ENCODE measurements at places on chromosomes 12 and 14.

DNA sequence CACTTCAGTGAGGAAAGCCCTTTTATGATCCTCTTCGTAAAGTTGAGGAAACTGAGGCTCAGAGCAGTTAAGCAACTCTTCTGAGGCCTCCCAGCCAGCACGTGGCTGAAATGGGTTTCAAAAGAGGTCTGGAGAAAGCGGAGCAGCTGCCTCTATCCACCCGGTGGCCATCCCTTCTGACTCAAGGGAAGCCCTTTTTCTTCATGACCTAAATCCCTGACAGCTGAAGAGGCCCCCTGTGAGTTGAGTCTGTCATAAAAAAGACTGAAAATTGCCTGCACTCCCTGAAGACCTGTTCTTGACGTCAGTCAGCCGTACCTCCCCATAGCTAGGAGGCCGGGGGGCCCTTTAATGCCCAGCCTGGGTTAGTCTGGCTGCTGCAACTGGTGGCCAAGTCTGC is 10.7 kb downstream of the CMKLR1 start:
- no peak for DNase-seq

DNA sequence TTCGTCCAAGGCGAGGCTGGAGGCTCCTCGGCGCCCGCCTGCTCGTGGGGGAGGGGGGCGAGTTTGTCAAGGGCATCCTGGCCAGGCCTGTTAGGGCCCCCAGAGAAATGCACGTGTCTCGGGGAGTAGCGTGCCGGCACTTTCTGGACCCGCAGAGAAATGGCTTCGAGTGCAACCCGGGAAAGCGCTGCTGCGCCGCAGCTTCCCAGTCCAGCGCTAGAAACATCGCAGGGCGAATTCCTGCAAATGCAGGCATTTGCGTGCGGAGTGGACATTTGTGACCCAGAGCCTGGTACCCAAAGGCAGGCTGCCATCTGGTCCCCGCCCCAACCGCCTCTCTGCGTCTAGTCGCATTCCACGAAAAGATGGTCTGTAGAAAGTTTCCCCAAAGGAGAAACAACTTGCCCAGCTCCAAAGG is 756 bp downstream of the LGR5 start:
- DNase-seq = no peak

DNA sequence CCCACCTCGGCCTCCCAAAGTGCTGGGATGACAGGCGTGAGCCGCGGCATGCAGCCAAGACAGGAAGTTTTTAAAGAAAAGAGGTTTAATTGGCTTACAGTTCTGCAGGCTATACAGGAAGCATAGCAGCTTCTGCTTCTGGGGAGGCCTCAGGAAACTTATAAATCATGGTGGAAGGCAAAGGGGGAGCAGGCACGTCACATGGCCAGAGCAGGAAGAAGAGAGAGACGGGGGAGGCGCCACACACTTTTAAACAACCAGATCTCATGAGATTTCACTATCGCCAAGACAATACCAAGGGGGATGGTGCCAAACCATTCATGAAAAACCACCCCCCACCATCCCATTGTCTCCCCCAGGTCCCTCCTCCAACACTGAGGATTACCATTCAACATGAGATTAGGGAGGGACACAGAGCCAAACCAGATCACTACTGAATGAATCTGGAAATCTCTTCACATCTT is 14.1 kb downstream of the CCDC63 start:
- no peak for DNase-seq

DNA sequence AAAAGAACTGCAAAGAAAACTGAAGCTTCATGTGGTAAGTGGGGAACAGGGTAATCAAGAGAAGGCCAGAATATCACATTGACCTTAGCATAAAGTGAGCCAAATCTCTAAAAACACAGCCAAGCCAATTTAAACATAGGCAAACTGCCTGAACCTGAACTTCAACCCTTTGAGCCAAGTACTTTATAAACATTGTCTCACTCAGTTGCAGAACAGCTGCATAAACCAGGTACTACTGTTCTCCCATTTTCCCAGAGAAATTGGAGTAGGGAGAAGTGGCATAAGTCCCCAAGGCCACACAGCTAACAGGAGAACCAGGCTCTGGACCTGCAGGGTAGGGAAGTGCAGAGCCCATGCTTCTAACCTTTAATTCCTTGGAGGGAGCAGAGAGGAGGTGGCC is 30.4 kb upstream of the FKBP4 start:
- DNase-seq = no peak

DNA sequence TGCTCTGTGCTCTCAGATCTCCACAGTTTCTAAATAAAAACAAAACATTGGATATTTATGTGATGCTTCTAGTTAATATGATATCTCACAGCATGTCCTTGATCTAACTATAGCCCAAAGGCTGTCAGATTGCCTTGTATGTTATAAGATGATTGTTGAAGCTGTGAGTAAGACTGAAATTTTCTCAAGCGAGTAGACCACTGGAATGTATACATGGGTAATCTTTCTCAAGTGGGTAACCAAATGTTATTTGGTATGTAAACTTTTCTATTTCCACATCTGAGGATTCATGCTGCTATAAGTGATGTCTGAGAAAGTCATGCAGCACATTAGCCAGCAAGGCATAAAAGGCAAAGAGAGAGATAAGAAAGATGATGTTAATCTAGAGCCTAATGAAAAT is 886.7 kb downstream of the NRXN3 start:
- DNase-seq = no peak

- DNase-seq = no peak
Observed at GRCh38 chr12:8680533-8680932, 17.3 kb upstream of the RIMKLB start.

GRCh38 chr14:71261206-71261605 is 353.9 kb downstream of the PCNX1 start:
- DNase-seq = no peak

GRCh38 chr14:52355016-52355431 is 40.9 kb downstream of the PTGER2 start:
- peak; percentile 64 for DNase-seq

- no peak for DNase-seq
Observed at GRCh38 chr14:87644689-87645088, 348.3 kb downstream of the GALC start.

GRCh38 chr12:118986050-118986449 is 4.7 kb downstream of the SRRM4 start:
- DNase-seq = no peak

GRCh38 chr12:75349946-75350345 is 15.5 kb downstream of the GLIPR1L1 start:
- DNase-seq = no peak

- no peak for DNase-seq
Observed at GRCh38 chr14:38208618-38209562, 1.2 kb downstream of the SSTR1 start.

- DNase-seq = peak; percentile 18
Observed at GRCh38 chr12:15584366-15585041, 204.7 kb downstream of the EPS8 start.

GRCh38 chr12:118185602-118186397 is 49.9 kb downstream of the PEBP1 start:
- no peak for DNase-seq

- DNase-seq = no peak
Observed at GRCh38 chr12:96892104-96892503, 15.0 kb upstream of the NEDD1 start.

DNA sequence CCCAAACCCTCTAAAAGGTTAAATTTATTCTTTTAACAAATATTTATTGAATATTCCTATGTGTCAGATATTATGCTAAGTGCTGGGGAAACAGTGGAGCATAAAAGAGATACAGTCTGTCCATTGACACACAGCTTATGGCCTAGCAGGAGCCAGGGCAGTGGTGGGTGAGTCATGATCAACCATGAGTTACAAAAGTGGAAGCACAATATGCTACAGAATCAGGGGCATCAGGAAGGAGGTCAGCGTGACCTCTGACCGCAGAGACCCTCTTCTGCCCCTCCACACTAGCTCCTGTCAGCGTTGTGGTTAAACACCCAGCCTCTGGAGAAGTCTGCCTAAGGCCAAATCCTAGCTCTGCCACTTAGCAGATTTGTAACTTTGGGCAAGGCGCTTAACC is 4.7 kb upstream of the PPP1R1A start:
- no peak for DNase-seq

DNA sequence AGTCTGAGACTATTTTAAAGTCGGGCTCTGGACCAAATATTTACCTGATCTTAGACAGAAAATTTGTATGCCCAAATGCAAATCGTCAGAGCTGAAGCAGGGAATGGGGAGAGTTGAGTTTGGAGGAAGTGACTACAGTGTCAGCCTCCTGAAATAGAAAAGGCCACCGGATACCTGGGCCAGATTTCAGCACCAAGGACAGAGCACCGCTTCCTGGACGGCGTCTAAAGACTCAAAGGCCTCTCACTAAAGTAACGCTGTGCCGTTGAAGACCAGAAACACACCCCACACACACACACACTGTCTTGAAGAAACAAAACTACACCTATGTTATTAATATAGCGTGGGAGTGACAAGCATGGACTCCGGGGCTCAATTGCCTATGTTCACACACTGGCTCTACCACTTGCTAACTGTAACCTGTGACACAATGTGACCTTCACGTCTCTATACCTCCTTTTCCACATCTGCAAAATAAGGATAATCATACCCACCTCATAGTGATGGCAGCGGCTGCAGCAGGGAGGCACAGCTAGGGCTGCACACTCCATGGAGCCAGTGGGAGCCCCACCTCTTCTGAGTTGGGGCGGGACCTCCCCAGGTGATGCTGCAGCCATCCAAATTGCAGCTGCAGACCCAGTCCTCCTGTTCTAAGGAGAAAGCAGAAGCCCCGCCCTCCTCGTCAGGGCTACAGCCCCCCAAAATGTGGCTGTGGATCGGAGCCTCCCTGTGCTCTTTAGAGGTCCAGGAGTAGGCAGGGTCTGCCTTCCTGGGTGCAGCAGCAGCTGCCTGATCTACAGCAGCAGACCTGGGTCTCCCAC is 35.6 kb downstream of the KRT76 start:
- DNase-seq = no peak

- no peak for DNase-seq
Observed at GRCh38 chr12:115049614-115050013, 365.6 kb upstream of the TBX3 start.

- no peak for DNase-seq
Observed at GRCh38 chr14:64947710-64948611, 5.4 kb upstream of the GPX2 start.

DNA sequence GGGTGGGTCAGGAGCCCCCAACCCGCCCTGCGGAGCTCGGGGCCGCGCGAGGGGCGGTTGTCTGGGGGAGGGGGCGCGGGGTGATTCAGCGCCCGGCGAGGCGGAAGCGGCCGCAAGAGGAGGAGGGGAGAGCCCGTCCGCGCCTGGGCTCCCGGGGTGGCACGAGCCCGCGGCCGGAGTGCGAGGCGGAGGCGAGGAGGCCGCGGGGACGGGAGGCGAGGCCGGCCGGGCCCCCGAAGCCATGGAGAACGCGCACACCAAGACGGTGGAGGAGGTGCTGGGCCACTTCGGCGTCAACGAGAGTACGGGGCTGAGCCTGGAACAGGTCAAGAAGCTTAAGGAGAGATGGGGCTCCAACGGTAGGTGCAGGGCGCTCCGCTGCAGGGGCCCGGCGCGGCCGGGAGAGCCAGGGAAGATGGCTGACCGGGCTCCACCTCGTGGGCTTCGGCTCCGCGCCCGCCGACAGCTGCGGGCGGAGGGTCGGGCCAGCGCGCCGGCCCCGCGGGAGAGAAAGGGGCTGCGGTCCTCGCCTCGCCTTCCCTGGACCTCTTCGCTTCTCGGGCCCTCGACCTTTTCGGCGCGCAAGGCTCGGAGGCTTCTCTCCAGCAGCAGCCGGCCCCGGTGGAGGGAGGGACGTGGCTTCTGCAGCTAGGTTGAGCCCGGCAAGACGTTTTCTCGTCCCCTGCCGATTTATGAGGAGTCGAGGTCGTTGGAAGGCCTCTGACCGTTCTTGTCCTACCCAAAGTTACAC is 677 bp downstream of the ATP2A2 start:
- peak; percentile 24 for DNase-seq

- no peak for DNase-seq
Observed at GRCh38 chr12:2051700-2052621, 826 bp upstream of the CACNA1C start.

DNA sequence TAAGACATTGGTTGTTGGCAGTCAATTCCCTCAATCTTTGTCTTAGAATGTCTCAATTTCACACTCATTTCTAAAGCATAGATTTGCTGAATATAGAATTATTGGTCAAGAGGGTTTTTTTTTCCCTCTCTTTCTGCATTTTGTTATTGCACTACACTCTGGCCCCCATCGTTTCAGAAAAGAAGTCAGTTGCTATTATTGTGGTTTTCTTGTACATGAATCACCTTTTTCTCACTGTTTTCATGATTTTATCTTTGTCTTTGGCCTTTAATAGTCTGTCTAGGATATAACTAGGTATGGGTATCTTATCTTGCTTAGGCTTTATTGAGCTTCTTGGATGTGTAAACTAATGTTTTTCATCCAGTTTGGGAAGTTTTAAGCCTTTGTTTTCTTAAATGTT is 194.3 kb upstream of the DAAM1 start:
- DNase-seq = no peak

DNA sequence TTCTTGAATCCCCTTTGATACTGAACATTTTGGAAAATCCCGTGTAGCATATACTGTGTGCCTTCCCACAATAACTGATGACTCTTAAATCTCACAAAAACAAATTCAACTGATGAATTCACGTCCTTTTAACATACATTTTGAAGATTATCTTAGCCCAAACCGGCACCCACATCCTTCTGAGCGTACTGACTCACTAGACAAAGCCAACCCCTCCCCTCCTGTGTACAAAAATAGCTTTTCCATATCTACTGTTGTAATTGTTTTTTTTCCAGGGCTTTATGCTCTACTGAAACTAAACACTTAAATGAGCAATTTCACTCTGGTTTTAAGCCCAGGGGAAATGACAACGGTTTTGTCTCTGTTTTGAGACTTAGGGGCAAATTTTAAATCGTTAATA is 109.4 kb upstream of the ATF7IP start:
- DNase-seq = no peak

DNA sequence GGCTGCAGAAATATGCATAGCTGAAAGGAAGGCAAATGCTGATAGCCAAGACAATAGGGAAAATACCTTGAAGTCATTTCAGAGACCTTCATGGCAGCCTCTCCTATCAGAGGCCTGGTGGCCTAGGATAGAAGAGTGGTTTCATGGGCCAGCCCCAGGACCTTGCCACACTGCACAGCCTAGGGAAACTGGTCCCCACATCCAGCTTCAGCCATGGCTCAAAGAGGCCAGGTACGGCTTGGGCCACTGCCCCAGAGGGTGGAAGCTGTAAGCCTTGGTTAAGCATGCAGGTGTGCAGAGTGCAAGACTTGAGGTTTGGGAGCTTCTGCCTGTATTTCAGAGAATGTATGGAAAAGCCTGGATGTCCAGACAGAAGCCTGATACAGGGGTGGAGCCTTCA is 101.0 kb upstream of the KITLG start:
- no peak for DNase-seq

GRCh38 chr14:51638071-51638944 is 13.4 kb upstream of the FRMD6 start:
- DNase-seq = no peak

- DNase-seq = no peak
Observed at GRCh38 chr12:117830471-117830870, 138.3 kb downstream of the KSR2 start.

Data from amniotic stem cell (primary cell).